ENCODE measurements at places on chromosomes 4 and X. TPM values are rescaled to one million over a fixed set of nuclear protein-coding genes. Genes with fewer than 3 reads are reported as not detected.

Gene UGT2B17
- total RNA-seq, result not detected

Gene VSIG4
- 105 TPM for total RNA-seq

Gene DMP1
- total RNA-seq, result not detected

Gene CCKAR
- total RNA-seq, result 1.3 TPM

Gene GPM6B
- 52.7 TPM for total RNA-seq

Gene ZNF157
- total RNA-seq, result not detected
